KG1 (cell line): ENCODE measurements at places on chromosomes 1 and 21.
A peak's percentile ranks its signal among the peaks of the same experiment; 100 is the strongest.

DNA sequence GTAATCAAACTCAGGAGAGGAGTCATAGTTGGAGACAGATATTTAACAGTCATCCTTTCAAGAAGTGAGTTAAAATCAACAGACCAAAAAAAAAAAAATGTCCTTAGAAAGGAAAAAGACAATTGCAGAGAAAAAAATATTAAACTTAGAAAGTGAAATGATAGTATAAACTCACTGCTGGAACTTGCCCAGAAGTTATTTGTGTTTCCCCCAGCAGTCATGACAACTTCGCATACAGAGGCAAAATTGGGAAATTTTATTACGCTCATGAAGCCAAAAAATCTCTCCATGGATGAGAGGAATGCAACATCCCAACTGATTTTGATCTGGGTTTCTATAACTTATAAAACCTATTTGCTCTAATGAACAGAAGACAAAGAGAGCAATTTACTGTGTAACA is 198.2 kb downstream of the LRRC7 start:
- DNase-seq: no peak

DNA sequence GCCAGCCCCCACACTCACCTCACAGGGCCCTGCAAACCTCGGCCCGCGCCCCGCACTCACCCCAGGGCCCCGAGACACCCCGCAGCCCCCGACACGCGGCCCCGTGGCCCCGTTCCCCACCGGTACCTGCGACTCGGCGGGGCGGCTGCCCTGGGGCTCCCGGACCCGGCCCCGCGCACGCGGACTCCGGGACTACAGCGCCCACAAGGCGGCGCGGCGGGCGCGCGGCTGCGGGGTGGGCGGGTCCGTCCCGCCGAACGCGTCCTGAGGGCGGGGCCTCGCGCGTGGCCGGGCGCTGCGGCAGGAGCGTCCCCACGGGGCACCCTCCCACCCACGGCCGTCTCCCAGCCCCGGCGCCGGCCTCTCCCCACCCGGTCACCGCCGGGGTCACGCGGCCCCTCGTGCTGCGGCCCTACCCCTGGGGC is at the start of gene SLC19A1:
Gene SLC19A1, minus strand, starts transcription at position 199 of the 425 bp plus-strand sequence. CDS start 4,481 bp downstream, outside the sequence.
- DNase-seq: peak; percentile 19

- no peak for DNase-seq
Measured at GRCh38 chr1:31412732-31413404, at the start of gene SERINC2. Gene SERINC2, plus strand, starts transcription at chr1:31413213. Its CDS starts 53 bp downstream, at chr1:31413266.

GRCh38 chr1:50851034-50851433 is 109.0 kb downstream of the FAF1 start:
- no peak for DNase-seq
